MM.1S (cell line): ENCODE measurements at places on chromosomes 1 and 21.
A peak's percentile ranks its signal among the peaks of the same experiment; 100 is the strongest.

DNA sequence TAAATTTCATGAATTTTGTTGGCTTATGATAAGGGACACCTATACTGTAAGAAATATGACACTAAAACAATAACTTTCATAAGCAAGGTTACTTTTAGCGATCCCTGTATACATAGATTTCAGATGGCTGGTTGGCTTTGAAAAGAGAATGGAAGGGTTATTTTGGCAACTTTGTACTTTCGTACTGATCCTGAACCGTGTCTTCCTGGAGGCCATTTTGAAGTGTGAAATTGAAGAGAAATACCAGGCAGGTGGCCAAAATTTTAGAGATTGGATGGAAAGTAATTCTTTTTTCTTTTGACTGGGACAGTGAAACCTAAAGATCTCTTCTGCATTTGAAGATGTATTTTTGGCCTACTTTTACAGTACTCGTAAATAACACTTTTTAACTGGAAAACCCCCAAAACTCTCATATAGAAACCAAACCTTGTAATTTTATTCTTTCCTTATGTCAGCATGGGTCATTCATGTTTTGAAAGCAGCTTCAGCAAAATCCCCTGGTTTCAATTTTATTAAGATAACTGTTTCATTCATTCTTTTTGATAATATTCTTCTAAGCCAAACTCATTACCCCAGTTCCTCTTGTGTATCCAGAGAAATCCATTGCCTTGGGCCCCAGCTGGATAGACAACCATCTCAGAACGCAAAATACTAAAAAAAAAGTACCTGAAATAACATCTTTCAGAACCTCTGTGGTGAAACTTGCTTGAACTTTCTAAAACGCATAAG lies 38.4 kb upstream of the ZNF281 start:
- H3K27ac ChIP-seq = peak overlapping the region; percentile 65

GRCh38 chr1:55836086-55836485 lies 620.9 kb upstream of the USP24 start:
- H3K4me3 ChIP-seq = no peak overlapping the region
- H3K27ac ChIP-seq = no peak overlapping the region
- no peak for DNase-seq
- H3K27me3 ChIP-seq = no peaks in the 10 kb centered on the region
- no peaks in the 10 kb centered on the region for H3K4me1 ChIP-seq

DNA sequence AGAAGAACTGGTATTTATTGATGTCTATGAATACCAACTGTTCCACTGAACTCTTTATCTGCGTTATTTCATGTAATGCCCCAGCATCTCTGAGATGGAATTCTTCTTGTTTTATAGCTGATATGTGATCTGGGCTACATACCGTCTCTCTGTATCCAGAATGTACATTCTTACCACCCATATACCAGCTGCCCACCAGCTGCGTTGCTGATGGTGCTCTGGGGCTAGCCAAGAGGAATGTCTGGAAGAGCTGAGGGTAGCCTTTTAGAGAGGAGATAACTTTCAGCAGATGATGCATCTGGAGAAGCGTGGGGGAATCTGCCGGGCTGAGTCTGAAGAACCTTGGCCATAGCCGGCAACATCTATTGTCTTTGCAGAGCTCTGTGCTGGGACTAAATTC lies 137.5 kb downstream of the RYR2 start:
- H3K4me1 ChIP-seq = no peaks in the 10 kb centered on the region
- no peaks in the 10 kb centered on the region for H3K27me3 ChIP-seq
- DNase-seq = no peak
- no peak overlapping the region for H3K27ac ChIP-seq
- no peaks in the 10 kb centered on the region for H3K36me3 ChIP-seq
- H3K4me3 ChIP-seq = no peak overlapping the region

DNA sequence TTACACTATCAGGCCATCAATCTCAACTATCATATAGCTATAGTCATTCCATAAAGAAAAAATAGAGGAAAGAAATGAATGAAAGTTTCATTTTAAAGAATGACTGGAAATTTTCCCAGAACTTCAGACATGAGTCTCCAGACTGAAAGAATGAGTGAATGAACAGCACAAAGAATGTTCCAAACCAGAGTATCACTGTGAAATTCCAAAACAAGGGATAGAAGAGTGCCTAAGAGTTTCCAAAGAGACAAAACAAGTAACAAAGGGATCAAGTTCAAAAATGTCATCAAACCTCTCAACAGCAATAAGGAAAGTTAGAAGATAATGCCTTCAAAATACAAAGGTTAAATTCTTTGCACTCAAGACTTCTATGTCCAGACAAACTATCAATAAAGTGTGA lies 114.9 kb downstream of the DENND1B start:
- no peaks in the 10 kb centered on the region for H3K36me3 ChIP-seq
- H3K27me3 ChIP-seq = no peaks in the 10 kb centered on the region
- H3K27ac ChIP-seq = no peak overlapping the region
- peaks cover 2% of the 10 kb centered on the region; the same call in 1 of the 2 replicates for H3K4me1 ChIP-seq

GRCh38 chr21:15333136-15333710 lies 268.4 kb upstream of the NRIP1 start:
- DNase-seq = no peak
- no peak overlapping the region for H3K4me3 ChIP-seq
- no peak overlapping the region for H3K27ac ChIP-seq
